Transverse colon (tissue), 4 donors: ENCODE measurements at places on chromosomes 5 and 9. TPM values are rescaled to one million over a fixed set of nuclear protein-coding genes. Genes with fewer than 3 reads are reported as not detected.
A peak's percentile ranks its signal among the peaks of the same experiment; 100 is the strongest.

The KCNIP1 gene
- total RNA-seq, result 1.2 TPM

The RARS1 gene
- 32.5 TPM for total RNA-seq

The ADRA1B gene
- 2.9 TPM for total RNA-seq

The TLE1 gene
- total RNA-seq, result 51.5 TPM

The IL3 gene
- total RNA-seq, result not detected

The MARCOL gene
- not detected for total RNA-seq

The CENPK gene
- total RNA-seq, result not detected

DNA sequence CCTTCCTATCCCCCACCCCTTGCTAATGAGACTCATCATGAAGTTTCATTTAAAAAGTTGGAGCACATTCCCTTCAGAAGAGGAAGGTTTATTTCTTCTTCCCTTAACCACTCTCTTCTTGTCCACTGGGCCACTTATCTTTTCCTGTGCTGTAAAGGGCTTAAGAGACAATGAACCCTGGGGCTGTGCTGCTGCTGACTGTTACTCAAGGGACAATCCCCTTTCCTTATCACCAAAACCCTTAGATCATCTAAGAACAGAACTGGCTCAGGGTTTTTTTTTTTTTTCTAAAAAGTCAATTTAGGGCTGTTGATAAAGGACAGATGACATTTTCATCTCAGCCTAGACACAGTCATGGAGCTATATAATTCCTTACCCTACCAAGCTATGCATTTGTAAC lies 29.6 kb downstream of the CAPSL start:
- no peak overlapping the region for H3K27ac ChIP-seq
- H3K4me1 ChIP-seq, result no peaks in the 10 kb centered on the region
- no peaks in the 10 kb centered on the region for H3K36me3 ChIP-seq
- no peak overlapping the region for H3K4me3 ChIP-seq
- DNase-seq, result no peak

- peaks cover 9% of the 10 kb centered on the region for H3K4me1 ChIP-seq
- no peak for DNase-seq
- no peak overlapping the region for H3K4me3 ChIP-seq
- H3K27me3 ChIP-seq, result no peaks in the 10 kb centered on the region
- H3K27ac ChIP-seq, result no peak overlapping the region
Measured at GRCh38 chr9:22211588-22212360, 202.7 kb upstream of the CDKN2B start.

DNA sequence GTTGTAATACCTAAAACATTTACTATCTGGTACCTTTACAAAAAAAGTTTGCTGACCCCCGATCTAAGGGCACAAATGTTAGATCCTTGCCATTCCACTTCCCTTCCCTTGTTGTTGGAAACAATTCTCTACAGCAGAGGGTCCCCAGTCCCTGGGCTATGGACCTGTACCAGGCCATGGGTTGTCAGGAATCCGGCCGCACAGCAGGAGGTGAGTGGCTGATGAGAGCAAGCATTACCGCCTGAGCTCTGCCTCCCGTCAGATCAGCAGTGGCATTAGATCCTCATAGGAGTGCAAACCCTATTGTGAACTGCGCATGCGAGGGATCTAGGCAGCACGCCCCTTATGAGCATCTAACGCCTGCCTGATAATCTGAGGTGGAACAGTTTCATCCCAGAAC lies 248.5 kb downstream of the AP3B1 start:
- no peaks in the 10 kb centered on the region for H3K36me3 ChIP-seq
- H3K27ac ChIP-seq, result no peak overlapping the region

DNA sequence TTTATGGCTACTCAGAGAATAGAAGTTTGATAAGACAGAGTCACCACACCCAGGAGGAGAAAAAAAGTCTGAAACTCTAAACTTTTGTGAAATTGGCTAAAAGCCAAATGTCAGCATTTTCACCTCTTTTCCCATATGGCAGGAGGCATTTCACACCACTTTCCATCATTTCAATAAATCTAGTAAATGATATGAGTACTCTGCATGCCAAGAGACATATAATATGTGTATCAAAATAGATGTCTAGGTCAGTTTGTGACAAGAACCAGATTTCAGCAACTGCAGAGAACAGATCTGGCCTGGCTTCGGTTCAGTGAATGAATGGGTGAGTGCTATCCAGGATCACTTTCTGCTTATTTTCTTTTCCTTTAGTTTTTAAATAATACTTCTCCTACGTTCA lies 470.8 kb downstream of the ENC1 start:
- no peaks in the 10 kb centered on the region for H3K36me3 ChIP-seq
- H3K4me1 ChIP-seq, result peaks cover 5% of the 10 kb centered on the region
- H3K27me3 ChIP-seq, result no peaks in the 10 kb centered on the region
- H3K27ac ChIP-seq, result no peak overlapping the region

- H3K4me1 ChIP-seq, result peaks cover 3% of the 10 kb centered on the region
- no peak overlapping the region for H3K4me3 ChIP-seq
- no peaks in the 10 kb centered on the region for H3K27me3 ChIP-seq
Measured at GRCh38 chr9:129759319-129759718, 6.5 kb upstream of the PTGES start.

DNA sequence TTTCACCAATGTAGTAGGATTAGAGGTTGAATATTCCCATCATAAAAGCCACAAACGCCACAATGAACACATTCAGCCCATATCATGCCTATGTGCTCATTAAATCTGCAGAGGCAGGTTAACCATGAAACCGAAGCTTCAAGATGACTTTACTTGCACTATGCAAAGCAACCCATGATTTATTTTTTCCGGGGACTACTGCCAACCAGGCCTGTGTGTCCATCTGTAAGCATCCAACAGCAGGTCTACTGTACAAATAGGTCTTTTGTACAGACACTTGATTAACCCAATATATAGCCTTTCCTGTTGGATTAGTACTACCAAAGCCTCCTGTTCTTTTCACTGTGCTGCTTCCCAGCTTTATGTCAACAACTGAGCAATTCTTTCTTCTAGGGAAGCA lies 104.9 kb upstream of the CDH10 start:
- no peaks in the 10 kb centered on the region for H3K36me3 ChIP-seq
- H3K4me3 ChIP-seq, result no peak overlapping the region
- H3K27me3 ChIP-seq, result no peaks in the 10 kb centered on the region
- no peak overlapping the region for H3K27ac ChIP-seq

GRCh38 chr9:71683598-71684235 lies 84.6 kb downstream of the CEMIP2 start:
- no peak overlapping the region for H3K27ac ChIP-seq
- peaks cover 4% of the 10 kb centered on the region for H3K4me1 ChIP-seq
- no peak overlapping the region for H3K4me3 ChIP-seq
- no peaks in the 10 kb centered on the region for H3K27me3 ChIP-seq

DNA sequence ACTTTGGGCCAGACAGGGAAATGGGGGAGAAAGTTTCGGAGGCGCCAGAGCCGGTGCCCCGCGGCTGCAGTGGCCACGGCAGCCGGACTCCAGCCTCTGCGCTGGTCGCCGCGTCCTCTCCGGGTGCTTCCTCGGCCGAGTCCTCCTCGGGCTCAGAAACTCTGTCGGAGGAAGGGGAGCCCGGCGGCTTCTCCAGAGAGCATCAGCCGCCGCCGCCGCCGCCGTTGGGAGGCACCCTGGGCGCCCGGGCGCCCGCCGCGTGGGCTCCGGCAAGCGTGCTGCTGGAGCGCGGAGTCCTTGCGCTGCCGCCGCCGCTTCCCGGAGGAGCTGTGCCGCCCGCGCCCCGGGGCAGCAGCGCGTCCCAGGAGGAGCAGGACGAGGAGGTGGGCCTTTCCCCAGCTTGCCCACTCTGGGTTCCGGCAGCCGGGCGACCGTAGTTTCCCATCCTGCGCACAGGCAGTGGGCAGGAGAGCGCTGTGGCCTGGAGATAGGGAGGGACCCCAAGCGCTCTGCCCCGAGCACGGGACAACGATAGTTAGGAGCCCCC lies 516 bp downstream of the MAST4 start:
- DNase-seq, result no peak
- peak overlapping the region; percentile 44 for H3K27ac ChIP-seq
- peaks cover 76% of the 10 kb centered on the region for H3K27me3 ChIP-seq
- H3K4me1 ChIP-seq, result no peaks in the 10 kb centered on the region
- H3K4me3 ChIP-seq, result peak overlapping the region; percentile 72
- no peaks in the 10 kb centered on the region for H3K36me3 ChIP-seq

GRCh38 chr5:170760113-170760512 lies 23.4 kb upstream of the GABRP start:
- H3K27me3 ChIP-seq, result no peaks in the 10 kb centered on the region
- no peak overlapping the region for H3K27ac ChIP-seq
- H3K4me3 ChIP-seq, result no peak overlapping the region
- no peaks in the 10 kb centered on the region for H3K36me3 ChIP-seq
- DNase-seq, result no peak

GRCh38 chr5:80782626-80783025 lies 127.8 kb upstream of the DHFR start:
- no peaks in the 10 kb centered on the region for H3K36me3 ChIP-seq
- no peaks in the 10 kb centered on the region for H3K4me1 ChIP-seq
- DNase-seq, result no peak
- no peaks in the 10 kb centered on the region for H3K27me3 ChIP-seq

- no peaks in the 10 kb centered on the region for H3K36me3 ChIP-seq
- no peaks in the 10 kb centered on the region for H3K27me3 ChIP-seq
- no peaks in the 10 kb centered on the region for H3K4me1 ChIP-seq
- no peak for DNase-seq
Measured at GRCh38 chr5:157161996-157162395, 4.1 kb downstream of the GARIN3 start.

DNA sequence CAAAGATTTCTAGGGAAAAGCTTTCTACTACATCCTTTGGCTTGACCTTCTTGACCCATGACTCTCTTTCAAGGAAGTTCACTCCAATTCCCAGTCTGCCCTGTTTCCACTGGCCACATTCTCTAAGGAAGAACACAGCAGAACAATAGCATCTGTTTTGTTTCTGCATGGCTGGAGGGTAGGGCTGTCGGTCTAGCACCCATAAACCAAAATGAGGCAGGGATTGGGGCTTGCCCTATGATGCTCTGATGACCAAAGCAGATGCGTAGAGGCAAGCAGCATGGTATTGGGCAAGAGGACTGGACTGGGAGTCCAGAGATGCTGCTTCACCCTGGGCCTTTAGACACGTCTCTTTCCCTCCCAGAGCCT lies 24.1 kb downstream of the GOLGA2 start:
- no peaks in the 10 kb centered on the region for H3K36me3 ChIP-seq
- H3K27me3 ChIP-seq, result peaks cover 10% of the 10 kb centered on the region
- H3K27ac ChIP-seq, result no peak overlapping the region
- peaks cover 10% of the 10 kb centered on the region for H3K4me1 ChIP-seq
- no peak for DNase-seq

DNA sequence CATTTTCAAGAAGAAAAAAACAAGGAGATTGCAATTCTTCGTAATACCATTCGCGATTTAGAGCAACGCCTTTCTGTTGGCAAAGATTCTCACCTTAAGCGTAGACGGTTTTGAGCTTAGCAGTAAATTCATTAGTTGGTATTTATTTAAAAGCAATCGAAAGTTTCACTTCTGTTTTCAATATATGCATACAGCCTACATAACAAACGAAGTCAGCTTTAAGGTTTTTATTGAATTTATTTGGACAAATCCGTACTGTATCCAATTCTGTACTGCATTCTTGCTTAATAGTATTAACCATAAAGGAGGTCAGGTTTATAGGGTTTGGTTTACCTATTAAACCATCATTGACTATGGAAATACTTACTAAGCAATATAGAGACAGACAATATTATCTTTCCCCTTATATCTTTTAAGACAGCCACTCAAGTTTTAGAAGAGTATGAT lies 12.0 kb downstream of the SELENOP start:
- DNase-seq, result no peak
- no peak overlapping the region for H3K27ac ChIP-seq
- H3K4me3 ChIP-seq, result no peak overlapping the region

DNA sequence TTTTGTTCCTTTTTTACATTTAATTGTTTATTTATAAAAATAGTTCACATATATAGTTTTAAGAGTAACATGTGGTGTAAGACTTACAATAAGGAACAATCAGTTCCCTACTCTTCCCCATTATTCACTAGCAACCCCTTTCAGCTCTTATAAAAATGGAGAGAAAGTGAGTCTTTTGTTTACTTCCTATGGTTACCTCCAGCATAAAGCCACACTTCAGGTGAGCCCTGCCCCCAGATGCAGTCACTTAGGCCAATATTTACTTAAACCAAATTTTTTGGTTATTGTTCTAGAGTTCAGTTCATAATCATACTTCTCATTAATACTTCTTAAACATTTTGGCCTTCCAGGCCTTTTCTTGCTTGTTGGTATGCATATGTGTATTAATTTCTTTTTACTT lies 33.7 kb downstream of the UBE2R2 start:
- H3K27me3 ChIP-seq, result no peaks in the 10 kb centered on the region
- no peak for DNase-seq
- H3K36me3 ChIP-seq, result no peaks in the 10 kb centered on the region
- peaks cover 77% of the 10 kb centered on the region for H3K4me1 ChIP-seq
- H3K4me3 ChIP-seq, result no peak overlapping the region
- peak overlapping the region; percentile 47 for H3K27ac ChIP-seq

GRCh38 chr9:7921545-7922197 lies 122.1 kb upstream of the DMAC1 start:
- no peaks in the 10 kb centered on the region for H3K27me3 ChIP-seq
- peaks cover 4% of the 10 kb centered on the region for H3K4me1 ChIP-seq
- H3K27ac ChIP-seq, result no peak overlapping the region
- no peaks in the 10 kb centered on the region for H3K36me3 ChIP-seq

DNA sequence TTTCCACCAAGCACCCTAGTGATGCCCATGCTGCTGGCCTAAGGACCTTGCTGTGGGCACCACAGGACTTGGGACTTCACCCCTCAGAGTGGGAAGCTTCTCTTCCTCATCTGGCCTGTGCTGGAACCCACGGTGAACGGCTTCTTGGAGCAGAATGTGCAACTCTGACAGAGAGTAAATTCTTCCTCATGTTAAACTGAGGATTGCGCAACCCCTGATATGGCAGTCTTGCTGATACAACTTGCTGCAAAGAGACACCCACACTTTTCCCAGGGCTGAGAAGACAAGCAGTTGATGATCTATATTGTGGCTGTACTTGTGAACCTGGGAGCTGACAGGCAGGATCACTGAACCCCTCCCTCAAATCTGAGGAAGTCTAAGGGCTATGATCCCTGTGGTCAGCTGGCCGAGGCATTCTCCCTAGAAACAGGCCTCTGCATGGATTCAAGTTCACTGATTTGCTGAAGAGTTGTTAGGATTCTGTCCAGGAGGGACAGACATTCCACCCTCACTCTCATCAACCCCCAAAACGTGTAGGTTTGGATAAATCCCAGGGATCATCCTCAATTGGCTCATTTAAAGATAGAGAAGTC lies 307.2 kb downstream of the MTRR start:
- no peak overlapping the region for H3K27ac ChIP-seq
- no peaks in the 10 kb centered on the region for H3K27me3 ChIP-seq
- H3K4me1 ChIP-seq, result no peaks in the 10 kb centered on the region
- H3K36me3 ChIP-seq, result no peaks in the 10 kb centered on the region
- no peak for DNase-seq
- no peak overlapping the region for H3K4me3 ChIP-seq
